Fibroblast of the conjunctiva (primary cell): ENCODE measurements at places on chromosomes 6 and 20.
A peak's percentile ranks its signal among the peaks of the same experiment; 100 is the strongest.

DNA sequence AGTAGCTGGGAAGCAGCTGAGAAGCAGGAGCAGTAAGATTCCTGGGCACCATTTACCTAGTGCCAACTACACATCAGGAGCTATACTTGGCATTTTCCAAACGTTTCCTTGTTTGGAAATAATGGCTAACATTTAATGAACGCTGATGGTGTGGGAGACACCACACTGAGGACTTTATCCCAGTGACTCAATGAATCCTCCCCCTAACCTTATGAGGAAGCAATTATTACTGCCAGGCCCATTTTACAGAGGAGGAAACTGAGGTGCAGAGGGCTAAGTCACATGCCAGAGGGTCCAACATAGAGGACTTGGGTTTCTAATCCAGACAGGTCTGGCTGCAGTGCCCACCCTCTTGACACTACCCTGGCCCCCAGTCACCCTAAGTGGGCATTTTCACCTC, 6.1 kb downstream of the PTGIS start:
- DNase-seq: no peak

DNA sequence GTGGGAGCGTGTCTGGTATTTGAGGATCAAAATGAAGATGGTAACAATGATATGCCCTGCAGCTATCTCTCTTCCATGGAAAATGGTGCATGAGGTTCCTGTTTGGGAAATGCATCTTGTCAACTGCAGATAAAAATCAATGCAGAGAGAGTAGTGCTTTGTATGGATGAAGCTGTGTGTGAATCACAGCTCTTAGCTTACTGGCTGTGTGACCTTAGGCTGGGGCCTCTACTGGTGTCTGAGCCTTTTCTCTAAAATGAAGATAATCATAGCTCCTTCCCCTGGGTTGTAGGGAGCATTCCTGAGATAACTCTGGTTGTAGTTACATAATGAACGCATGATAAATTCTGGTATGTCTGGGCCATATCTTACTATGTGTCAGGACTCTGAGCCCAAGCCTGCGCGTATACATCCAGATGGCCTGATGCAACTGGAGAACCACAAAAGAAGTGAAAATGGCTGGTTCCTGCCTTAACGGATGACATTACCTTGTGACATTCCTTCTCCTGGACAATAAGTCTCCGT, 19.6 kb downstream of the ANGPT4 start:
- no peak for DNase-seq

- no peak for DNase-seq
These were observed 361.4 kb upstream of the KCNQ5 start for GRCh38 chr6:72260489-72260888.

- DNase-seq: no peak
These were observed 49.7 kb downstream of the PROKR2 start for GRCh38 chr20:5267092-5267491.

GRCh38 chr6:7138921-7139358, 31.2 kb downstream of the RREB1 start:
- no peak for DNase-seq

DNA sequence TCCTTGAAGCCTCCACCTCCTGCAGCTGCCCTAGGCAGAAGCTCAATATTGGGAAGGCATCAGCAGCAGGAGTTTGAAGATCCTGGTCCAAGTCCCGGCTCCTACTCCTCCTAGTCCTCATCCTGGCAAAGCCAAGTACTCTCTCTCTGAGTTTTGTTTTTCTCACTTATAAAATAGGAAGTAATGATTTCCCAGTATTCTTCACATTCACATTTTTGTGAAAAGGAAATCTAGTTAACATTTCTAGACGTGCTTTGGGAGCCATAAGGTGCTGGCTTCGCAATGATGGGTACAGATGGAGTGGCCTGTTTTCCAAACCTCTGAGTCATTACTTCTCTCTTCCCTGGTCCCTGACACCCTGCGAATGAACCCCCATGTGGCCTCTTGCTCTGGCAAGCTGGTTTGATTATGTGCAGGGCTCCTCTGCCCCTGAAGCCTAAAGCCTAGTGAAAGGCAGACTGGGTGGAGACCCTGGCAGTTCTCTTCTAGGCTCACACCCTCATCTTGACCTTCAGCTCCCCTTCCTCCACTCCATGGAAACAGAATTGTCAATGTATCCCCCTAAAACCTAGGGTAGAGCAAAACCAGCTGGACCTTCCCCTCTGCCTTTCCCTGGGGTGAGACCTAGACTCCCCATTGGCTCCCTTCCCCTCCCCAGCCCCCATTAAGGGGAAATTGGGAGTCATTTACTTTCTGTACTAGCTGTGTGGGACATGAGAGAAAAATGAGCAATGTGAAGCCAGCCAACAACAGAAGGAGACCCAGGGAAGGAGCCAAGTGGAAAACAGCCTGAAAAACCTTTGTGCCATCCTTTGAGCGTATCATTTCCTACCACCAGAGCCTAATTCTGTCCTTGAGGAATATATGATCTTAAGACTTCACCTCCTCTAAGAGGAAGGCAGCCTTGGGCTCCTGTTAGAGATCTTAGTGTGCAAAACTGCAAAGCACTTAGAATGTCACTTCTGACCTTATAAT, 158.4 kb downstream of the UST start:
- DNase-seq: no peak

- DNase-seq: peak; percentile 99
These were observed 167.4 kb downstream of the SASH1 start for GRCh38 chr6:148509800-148510581.

GRCh38 chr6:82862543-82862942, 203.1 kb downstream of the UBE3D start:
- DNase-seq: no peak
